GM23338 (cell line): ENCODE measurements at places on chromosomes 5 and 9. TPM values are rescaled to one million over a fixed set of nuclear protein-coding genes. Genes with fewer than 3 reads are reported as not detected.
A peak's percentile ranks its signal among the peaks of the same experiment; 100 is the strongest.

GRCh38 chr5:75510836-75511434 is 494 bp downstream of the CERT1 start:
- peak overlapping the region; percentile 62 for H3K4me3 ChIP-seq
- no peak overlapping the region for H3K27ac ChIP-seq

- H3K4me1 ChIP-seq = peaks cover 66% of the 10 kb centered on the region
- H3K4me3 ChIP-seq = no peak overlapping the region
- H3K27ac ChIP-seq = peak overlapping the region; percentile 78; the same call in 1 of the 2 replicates
- no peak for DNase-seq
Observed at GRCh38 chr9:6780690-6781089, 22.9 kb downstream of the KDM4C start.

- 0 out of 2 replicates have a peak, but pooled peaks cover 7% of the 10 kb centered on the region for H3K36me3 ChIP-seq
- DNase-seq = no peak
- H3K27me3 ChIP-seq = no peaks in the 10 kb centered on the region
- no peak overlapping the region for H3K27ac ChIP-seq
Observed at GRCh38 chr5:66558560-66558959, 37.6 kb upstream of the MAST4 start.

DNA sequence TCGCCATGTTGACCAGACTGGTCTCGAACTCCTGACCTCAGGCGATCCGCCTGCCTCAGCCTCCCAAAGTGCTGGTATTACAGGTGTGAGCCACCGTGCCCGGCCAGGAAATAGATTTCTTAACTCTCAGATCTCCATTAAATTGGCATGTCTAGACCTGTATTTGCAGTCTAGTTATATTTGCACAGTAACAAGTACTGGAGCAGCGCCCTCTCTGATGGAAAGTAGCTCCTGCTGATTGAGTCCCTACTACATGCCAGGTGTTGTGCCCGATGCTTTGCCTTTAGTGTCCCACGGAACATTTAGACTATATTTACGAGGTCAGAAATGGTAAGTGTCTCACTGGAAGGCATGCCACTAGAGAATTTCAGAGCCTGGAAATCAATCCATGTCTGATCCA is 15.8 kb upstream of the TMED9 start:
- no peak overlapping the region for H3K4me3 ChIP-seq
- no peak overlapping the region for H3K27ac ChIP-seq

DNA sequence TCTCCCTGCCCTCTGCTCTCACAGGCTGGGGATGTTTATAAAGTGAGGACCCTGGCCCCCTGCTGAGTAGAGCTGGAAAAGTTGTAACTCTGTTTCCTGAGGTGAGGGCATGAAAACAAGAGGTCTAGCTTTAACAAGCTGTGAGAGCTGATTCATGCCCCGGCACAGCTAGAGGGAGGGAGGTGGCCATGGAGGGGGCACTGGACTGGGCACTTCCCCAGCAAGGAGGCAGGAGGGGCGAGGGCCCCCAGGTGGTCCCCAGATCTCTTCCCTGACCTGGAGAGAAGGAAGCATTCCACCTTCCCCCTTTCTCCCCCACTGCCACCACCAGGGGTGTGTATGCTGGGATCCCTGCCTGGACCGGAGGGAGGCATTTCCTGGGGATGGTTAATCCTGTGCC is at the start of gene MSMP:
TSS of gene MSMP (minus strand) at position 13 of the 400 bp plus-strand sequence. CDS start 147 bp downstream, outside the sequence.
- peaks cover 4% of the 10 kb centered on the region for H3K36me3 ChIP-seq
- no peak within 1 kb of the TSS for H3K27ac ChIP-seq
- H3K27me3 ChIP-seq = no peaks in the 10 kb centered on the region
- no peak within 1 kb of the TSS for H3K4me3 ChIP-seq

DNA sequence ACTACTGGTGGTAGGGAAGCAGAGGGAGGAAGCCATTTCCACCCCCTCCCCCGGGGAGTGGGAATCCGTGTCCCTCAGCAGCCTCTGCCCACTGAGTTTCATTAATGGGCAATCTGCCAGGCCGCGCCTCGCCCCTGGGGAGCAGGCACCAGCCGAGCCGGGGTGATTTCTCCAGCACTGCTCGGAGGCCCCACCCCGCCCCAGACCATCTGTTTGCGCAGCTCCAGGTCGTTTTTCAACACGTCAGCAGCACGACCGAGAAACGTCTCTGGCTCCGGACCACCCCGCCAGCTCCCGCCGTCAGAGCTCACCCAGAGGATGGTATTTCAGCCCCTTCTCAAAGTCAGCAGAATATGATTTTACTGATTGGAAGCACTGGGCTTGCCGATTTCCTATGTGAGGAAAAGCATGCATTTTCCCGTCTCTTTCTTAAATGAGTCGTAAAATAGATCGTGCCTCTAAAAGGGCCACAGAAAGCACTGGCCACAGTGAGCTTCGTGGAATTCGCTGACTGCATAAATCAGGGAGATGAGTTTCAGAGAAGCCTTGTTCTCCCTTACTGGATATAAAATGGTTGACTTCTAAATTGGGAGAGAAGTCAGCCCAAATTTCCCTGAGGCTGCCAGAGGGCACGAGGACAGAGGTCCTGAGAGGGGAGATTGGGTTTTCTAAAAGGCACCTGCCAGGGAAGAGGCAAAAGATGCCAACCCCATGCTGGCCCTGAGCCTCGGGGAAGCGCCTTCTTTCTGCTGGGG is 47.0 kb downstream of the OLFM1 start:
- no peaks in the 10 kb centered on the region for H3K4me1 ChIP-seq
- H3K4me3 ChIP-seq = no peak overlapping the region
- DNase-seq = no peak
- no peak overlapping the region for H3K27ac ChIP-seq

GRCh38 chr9:84490206-84490841 is 149.8 kb upstream of the SLC28A3 start:
- H3K4me1 ChIP-seq = 0 out of 2 replicates have a peak, but pooled peaks cover 4% of the 10 kb centered on the region
- no peaks in the 10 kb centered on the region for H3K27me3 ChIP-seq
- H3K4me3 ChIP-seq = no peak overlapping the region
- no peak overlapping the region for H3K27ac ChIP-seq

DNA sequence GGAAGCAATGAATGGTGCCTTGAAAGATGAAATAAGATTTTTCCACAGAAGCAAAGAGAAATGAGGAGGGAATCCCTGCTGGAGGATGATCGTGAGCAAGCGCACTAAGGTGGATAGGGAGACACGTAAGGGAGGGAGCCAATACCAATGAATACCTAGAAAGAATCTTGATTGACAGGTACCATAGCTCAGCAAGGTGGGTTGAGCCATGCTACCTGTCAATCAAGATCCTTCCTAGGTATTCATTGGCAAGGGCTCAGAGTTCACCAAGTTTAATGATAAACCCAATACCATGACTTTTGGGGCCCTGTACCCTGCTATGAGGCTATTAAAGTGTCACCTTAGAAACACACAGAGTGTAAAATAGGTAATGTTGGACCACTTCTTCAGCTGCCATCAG is 226.8 kb downstream of the GRIA1 start:
- H3K27ac ChIP-seq = no peak overlapping the region

DNA sequence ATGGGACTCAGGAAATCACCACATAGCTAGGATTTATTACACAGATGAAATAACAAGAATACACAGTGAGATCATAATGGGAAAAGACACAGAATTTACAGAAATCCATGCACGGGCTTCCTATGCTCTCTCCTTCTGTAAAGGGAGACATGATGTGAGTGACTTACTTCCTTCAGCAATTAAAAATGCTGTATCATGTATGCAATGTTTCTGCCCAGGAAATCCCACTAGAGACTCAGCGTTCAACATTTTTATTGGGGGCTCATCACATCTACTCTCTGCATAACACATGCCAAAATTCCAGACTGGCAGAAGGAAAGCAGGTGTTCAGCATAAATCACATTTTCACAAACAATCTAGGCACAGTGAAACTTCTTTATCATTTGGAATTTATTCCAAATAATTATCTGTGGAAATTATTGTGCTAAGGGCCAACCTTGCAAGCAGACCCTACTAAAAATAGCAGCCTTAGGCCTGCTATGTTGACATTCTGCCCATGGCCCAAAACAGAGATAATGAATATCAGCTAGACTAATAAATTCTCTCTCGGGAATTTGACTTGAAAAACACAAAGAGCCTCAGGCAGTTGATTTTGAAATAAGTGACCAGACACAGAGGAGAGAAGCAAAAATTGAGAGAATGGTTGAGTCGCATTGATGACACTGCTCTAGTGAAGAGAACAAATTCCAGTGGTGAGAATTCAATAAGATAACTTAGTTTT is 31.4 kb upstream of the SELENOP start:
- no peak for DNase-seq
- no peaks in the 10 kb centered on the region for H3K4me1 ChIP-seq
- H3K4me3 ChIP-seq = no peak overlapping the region
- H3K27me3 ChIP-seq = no peaks in the 10 kb centered on the region
- no peaks in the 10 kb centered on the region for H3K36me3 ChIP-seq

DNA sequence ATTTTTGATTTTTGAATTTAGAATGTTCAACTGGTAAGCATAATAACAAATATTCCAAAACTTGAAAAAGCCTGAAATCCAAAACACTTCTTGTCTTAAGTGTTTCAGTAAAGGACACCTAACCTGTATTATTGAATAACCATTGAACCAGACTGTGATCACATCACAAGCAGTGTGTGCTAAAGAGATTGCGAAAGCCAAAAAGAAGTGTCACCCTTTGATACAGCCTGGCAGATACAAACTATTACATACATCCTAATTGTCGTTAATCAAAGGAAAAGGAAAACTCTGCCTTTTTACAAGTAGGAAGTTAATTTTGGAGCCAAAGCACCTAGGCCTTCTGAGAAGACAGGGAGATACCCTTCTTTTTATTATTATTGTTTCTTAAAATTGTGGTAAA is 8.4 kb upstream of the FAM120AOS start:
- H3K4me1 ChIP-seq = peaks cover 67% of the 10 kb centered on the region
- H3K27me3 ChIP-seq = no peaks in the 10 kb centered on the region
- no peaks in the 10 kb centered on the region for H3K36me3 ChIP-seq
- H3K27ac ChIP-seq = no peak overlapping the region
- H3K4me3 ChIP-seq = no peak overlapping the region

DNA sequence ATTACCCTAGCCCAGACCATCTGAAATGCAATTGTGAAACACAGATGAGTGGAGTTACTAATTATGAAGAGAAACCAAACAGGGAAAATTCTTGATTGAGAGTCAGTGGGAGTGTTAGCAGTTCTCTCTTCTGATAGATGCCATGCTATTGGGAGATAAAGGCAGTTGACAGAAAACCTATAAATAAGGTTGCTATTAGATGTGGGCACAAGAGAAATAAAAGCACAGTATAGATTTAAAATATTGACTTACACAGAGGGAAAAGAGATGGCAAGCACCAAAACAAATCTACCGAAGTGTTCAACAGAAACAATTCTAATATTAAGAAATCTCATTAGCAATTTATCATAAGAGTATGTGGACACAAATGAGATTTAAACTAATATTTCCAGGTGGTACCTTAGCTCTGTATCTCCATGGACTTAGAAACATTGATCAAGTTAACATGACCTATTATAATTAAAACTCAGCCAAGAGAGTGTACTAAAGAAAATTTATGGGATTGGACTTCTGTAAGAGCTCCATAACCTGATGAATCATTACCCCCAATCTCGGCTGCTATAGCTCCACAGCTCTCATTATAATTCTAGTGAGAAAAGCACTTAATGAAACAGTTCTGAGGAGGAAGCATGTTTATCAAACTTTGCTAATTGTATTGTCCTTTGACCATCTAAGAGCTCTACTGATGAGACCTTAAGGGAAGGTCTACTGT is 665.0 kb upstream of the RIOK2 start:
- H3K4me1 ChIP-seq = no peaks in the 10 kb centered on the region
- no peak overlapping the region for H3K4me3 ChIP-seq
- H3K36me3 ChIP-seq = no peaks in the 10 kb centered on the region
- DNase-seq = no peak
- no peaks in the 10 kb centered on the region for H3K27me3 ChIP-seq
- H3K27ac ChIP-seq = no peak overlapping the region

- no peak for DNase-seq
- H3K27ac ChIP-seq = no peak overlapping the region
- no peaks in the 10 kb centered on the region for H3K36me3 ChIP-seq
- no peaks in the 10 kb centered on the region for H3K27me3 ChIP-seq
- H3K4me1 ChIP-seq = 0 out of 2 replicates have a peak, but pooled peaks cover 3% of the 10 kb centered on the region
- H3K4me3 ChIP-seq = no peak overlapping the region
Observed at GRCh38 chr5:139016186-139016585, 141.1 kb upstream of the LRRTM2 start.

DNA sequence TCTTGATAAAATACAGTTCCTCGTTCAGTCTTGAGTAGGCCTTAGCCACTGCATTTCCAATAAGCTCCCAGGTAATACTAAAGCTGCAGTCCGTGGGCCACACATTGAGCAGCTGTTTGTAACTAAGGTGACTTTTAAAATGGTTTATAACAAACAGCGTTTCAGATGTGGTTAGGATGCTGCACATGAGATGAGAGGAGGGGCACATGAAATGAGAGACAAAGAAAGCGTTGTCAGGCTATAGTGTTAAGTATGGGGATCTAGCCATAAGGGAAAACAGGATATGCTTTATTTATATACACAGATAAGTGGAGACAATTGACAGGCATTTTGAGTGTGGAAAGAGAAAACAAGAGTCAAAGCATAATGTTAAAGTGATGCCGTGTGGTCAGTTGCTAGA is 89.9 kb downstream of the PAM start:
- DNase-seq = no peak
- H3K4me1 ChIP-seq = no peaks in the 10 kb centered on the region
- no peaks in the 10 kb centered on the region for H3K27me3 ChIP-seq
- no peak overlapping the region for H3K27ac ChIP-seq
- no peak overlapping the region for H3K4me3 ChIP-seq
- H3K36me3 ChIP-seq = no peaks in the 10 kb centered on the region

- no peaks in the 10 kb centered on the region for H3K27me3 ChIP-seq
- peak overlapping the region; percentile 66; the same call in 1 of the 2 replicates for H3K4me3 ChIP-seq
- DNase-seq = no peak
- no peaks in the 10 kb centered on the region for H3K36me3 ChIP-seq
Observed at GRCh38 chr5:81232464-81233079, 550 bp upstream of the CKMT2 start.

Gene SCGB3A2
- total RNA-seq = 27.0 and 36.1 TPM in 2 replicates

Gene FYB1
- total RNA-seq = not detected in 2 replicates

Gene ISL1
- total RNA-seq = 0.38 and 1.8 TPM in 2 replicates

Gene C9orf72
- total RNA-seq = 27.8 and 30.9 TPM in 2 replicates

Gene TMC1
- total RNA-seq = 0.54 and 1.2 TPM in 2 replicates

Gene CER1
- 2.4 and 4.4 TPM in 2 replicates for total RNA-seq

Gene BSPRY
- 6.6 and 7.7 TPM in 2 replicates for total RNA-seq

Gene PIP5K1B
- 2.8 and 3.2 TPM in 2 replicates for total RNA-seq

Gene REXO4
- 34.3 and 36.3 TPM in 2 replicates for total RNA-seq

Gene LTC4S
- 1.2 and 10.1 TPM in 2 replicates for total RNA-seq

Gene BTNL3
- total RNA-seq = not detected in 2 replicates

Gene PCDHA9
- total RNA-seq = 3.2 and 3.3 TPM in 2 replicates
